Posterior cingulate gyrus (tissue), 11 donors: ENCODE measurements at places on chromosomes 2 and 18.

- DNase-seq, result no peak
Measured at GRCh38 chr2:138703242-138703641, 76.9 kb downstream of the NXPH2 start.

DNA sequence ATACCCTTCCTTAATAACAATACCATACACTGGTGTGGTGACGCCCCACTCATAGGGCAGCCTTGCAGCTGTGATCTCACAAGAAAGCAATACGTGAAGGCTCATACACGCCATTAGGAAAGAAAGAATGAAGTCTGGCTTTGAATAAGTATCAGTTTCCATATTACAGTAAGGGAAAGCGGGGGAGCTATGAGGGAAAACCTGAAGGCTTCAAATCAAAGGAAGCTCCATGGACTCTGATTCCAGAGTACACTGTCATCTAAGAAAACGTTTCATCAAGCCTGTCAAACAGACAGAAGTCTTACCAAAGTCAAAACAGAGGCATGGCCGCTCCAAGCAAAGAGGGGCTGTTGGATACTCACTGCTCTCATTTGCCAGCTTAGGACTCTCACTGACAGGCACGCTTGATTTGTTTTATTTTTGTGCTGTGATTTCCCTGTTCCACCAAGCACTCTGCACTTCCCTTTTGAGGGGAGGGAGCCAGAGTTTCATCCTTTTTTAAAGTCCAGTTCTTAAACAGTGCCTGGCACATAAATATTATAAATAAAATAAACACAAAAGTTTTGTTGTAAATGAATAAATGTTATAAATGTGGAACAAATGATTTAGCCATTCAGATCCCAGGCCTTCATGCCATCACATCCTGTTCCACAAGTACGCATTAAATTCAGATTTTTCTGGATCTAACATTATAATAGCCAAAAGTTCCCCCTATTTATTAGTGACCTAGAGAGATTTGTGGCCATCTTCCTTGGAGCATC, 221.2 kb downstream of the PIEZO2 start:
- DNase-seq, result no peak

- DNase-seq, result no peak
Measured at GRCh38 chr2:96842600-96842999, 1.2 kb downstream of the ANKRD23 start.

GRCh38 chr18:62138461-62139235, 48.2 kb downstream of the PIGN start:
- no peak for DNase-seq

DNA sequence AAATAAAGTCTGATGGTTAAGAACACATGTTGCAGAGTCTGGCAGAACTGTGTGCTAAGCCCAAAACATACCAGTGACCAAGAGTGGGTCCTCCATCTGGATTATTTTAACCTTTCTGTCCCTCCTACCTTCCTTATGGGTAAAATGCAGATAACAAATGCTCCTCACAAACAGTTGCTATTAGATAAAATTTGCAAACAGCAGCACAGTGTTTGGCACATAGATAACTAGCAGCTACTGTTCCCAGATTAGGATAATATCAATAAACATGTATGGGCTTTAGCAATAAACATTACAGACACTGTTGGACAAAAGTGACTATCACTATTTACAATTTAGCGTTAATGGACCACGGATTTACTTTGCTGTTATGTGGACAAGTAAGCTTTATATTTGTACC, 154.9 kb downstream of the TCF4 start:
- no peak for DNase-seq

DNA sequence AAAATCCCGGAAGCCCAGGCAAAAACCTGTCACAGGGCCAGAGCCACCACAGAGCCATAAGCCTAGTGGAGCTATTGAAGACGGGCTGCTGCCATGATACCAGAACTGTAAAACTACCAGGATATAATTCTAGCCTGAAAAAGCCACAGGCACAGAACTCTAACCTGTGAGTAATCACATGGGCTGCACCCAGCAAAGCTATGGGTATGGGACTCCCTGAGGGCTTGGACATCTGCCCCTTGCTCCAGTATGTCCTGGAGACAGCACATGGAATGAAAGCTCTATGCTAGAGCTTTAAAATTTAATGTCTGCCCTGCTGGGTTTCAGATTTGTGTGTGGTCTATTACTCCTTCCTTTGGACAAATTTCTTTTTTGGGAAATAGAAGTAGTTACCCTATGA, 2183.6 kb upstream of the CELF4 start:
- no peak for DNase-seq

- no peak for DNase-seq
Measured at GRCh38 chr2:62217970-62218369, 22.1 kb downstream of the B3GNT2 start.

DNA sequence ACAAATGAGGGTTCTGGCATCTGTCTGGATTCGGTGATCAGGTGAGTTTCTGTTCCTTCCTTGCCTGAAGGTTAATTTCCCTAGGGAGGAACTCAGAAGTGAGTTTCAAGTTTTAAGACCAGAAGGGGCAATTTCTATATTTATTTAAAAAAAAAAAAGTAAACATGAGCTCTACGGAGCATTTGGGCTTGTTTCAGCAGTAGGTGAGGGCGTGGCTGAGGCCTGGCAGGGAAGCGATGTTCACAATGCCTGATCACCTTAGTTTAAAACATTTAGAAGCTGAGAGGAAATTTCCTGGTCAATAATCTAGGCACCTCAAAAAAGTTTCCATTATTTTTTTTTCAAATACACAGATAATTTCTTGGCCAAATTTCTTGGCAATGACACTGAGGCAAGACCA, 629.1 kb downstream of the DPP10 start:
- DNase-seq, result no peak

DNA sequence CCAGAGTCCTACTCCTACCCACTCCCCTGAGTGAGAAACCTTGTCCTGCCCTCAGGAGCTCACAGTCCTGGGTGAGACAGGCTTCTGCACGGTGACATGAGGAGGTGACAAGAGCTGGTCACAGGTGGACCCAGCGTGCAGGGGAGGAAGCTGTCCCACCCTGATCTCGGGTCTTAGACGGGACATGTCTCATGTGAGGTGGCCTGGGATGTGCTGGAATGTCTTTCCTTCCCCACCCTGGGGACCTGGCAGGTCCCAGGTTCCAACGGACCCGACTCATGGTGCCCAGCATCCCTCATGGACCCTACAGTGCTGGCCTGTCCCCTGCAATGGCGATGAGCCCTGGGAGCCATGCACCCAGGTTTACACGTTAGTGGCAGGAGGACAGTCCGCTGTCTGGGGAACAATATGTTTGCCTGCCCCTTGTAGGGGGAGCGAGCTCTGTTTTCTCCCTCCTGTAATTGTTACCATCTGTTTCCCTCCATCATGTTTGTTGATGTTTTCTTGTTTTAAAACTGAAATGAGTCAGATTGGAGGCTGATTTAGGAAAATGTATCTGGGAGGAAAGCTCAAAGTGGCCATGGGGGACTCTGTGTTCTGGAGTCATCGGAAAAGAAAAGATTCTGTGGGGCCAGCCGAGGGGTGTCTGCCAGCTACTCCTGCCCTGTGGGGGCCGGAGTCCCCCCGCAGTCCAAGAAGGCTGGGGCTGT, 238.1 kb downstream of the KLHL29 start:
- DNase-seq, result no peak
